ENCODE measurements at places on chromosomes 16 and 17.

GRCh38 chr17:39709998-39710964 lies 10.4 kb downstream of the ERBB2 start:
- DNase-seq: no peak

DNA sequence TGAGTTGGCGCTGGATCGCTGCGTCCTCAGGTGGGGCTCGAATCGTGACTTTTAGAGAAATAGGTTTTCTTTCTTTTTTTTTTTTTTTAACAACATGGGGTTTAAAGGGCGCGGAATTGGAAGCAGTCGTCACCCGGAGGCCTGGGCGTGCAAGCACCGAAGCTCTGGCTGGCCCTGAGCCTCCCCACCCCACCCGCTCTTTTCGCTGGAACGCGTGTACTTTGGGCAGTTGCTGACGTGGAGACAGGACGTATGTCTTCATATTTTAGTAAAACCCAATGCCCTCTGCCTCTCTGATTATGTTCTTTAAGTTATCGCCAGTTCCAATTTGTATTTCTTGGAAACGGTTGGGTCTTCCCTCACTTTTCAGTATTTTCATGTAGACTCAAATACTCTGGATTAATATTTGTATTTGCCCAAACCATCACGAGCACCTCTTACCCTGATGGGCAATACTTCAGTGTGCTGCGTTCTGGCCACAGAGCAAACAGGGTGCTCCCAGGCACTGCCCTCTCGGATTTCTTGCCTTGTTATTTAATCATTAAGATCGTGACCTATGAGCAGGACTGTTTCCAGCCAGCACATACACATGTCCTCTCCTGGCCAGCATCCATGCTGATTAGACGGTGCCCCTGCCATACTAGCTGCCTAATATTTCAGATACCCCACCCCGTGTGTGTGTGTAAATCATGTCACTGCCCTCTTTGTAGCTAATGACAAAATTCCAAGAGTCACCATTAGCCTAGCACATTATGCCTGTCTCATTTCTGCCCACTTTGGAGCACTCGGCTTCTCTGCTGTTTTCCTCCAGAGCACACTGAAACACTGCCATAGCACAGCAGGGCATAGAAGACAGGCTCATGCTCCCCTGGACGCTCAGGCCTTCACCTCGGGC lies 805 bp upstream of the C16orf95 start:
- peak; percentile 31 for DNase-seq

- no peak for DNase-seq
Measured at GRCh38 chr16:11219178-11219577, 36.8 kb downstream of the SOCS1 start.

DNA sequence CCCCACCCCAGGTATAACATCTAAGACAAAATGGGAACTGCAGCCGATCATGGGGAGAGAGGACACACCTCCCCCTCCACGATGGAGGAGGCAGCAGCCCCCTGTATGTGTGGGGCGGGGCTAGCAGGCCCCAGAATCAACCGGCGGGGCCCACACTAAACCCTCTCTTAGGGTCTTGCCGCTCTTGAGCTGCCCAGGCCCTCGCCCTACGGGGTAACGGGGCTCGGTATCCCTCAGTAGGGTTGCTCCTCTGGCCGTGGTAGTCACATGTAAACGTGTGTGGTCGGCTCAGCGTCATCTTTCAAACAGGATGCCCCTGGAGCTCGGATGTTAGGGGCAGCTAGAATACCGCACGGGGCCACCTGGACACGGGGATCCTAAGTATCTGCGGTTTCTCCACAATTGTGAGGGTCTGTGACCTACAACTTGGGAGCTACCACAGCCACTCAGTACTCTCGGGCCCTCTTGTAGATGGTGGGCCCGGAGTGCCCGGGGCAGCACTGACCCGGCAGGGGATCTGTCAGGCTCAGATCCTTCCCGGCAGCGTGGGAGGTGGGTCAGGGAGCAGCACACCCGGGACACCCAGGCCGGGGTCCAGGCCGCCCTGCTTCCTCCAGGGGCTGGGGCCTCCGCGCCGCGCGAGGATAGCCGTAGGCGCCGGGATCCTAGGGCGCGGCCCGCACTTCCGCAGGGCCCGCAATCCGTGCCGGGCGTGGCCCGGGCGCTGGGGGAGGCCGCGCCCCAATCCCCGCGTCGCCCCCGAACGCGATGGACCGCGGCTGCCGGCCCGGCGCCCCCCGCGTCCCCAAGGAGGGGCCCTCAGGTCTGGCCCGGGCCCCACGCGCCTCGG lies 781 bp downstream of the ARHGDIA start:
- DNase-seq: no peak

GRCh38 chr16:89560378-89561141 lies at the start of gene RPL13:
Gene RPL13 (plus strand): TSS chr16:89560682. CDS start chr16:89560960, 278 bp downstream.
- peak; percentile 90 for DNase-seq

- DNase-seq: no peak
Measured at GRCh38 chr17:62652251-62653001, 25.0 kb downstream of the MRC2 start.

DNA sequence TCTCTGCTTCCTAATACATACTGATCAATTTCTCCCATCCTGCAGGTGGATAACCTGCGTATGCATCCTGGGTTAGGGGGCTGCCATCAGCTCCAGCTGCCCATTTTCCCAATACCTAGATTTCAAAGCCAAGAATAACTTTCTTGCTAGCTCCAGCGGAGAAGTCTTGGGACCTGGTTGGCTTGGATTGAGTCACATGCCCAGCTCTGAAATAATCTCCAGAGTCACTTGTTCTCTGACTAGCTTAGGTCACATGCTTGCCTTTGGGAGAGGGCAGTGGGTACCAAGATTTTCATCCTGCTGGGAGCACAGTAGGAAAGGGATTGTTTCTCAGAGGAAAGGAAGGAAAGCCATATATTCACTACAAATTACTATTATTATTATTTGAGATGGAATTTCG lies 70.0 kb upstream of the ELAC2 start:
- no peak for DNase-seq

DNA sequence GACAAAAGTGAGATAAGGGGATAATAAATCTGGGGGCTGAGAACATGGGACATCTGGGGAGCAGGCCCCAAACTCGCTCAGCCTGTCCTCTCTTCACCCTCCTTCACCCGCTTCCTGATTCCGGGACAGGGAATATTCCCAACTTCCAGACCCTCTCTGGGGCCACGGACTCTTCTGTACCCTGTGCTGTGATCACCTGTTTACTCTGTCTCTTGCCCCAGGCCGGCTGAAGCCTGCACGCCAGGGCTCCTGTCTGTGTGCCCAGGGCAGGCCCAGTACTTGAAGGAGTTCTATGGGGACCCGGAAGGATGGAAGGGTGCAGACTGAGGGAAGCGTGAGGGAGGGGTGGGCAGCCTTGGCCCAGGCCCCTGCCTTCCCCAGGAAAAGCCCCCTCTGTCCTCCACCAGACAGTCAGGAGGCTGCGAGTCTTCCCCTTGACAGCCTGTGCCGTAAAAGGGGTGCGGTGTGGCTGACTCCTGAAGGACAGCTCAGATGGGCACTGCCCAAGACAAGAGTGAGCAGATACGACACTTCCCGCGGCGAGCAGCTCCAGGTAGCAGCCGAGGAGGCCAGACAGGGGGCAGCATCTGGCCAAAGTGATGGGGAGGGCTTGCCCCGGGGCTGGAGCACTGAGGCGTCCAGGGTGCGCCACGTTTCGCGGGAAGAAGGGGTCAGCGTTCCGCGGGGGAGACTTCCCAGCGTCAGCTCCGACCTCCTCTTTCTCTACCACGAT lies 1.0 kb upstream of the CCNF start:
- no peak for DNase-seq

DNA sequence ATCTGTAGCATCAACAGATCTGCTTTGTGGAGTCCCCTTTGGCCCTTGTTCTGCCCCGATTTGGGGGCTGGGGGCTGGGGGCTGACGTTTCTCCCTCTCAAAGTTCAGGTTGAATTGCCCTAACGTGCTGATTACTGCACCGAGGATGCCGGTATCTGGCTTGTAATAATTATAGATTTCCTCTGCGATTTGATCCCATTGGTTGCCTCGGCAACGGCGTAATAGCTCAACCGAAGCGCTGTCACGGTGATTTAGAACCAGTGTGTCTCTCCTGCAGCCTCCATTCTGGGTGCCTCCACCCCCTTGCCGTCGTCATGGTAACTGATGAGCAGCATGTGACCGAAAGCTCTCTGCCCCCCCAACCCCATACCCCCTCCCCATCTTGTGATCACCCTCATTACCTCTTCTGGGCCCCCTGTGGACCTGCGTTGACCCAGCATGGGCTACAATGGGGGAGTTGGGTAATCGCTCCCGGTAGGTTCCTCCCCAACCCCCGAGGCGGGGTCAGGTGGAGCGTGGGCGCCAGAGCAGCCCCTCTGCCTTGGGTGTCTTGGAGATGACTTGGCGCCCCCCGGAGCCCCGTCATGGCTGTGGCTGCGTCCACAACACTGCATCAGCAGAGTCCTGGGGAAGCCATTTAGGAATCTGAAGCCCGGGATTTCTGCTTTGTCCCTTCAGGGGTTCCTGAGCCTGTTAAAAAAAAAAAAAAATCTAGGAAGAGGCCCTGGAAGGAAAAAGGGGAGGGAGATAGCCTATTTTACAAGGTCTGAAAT lies 38.4 kb downstream of the ABAT start:
- DNase-seq: no peak

Measured in HS-27A (cell line).